ENCODE measurements at places on chromosomes 13 and 19. TPM values are rescaled to one million over a fixed set of nuclear protein-coding genes. Genes with fewer than 3 reads are reported as not detected.

- DNase-seq = no peak
These were observed 97.0 kb upstream of the MBNL2 start for GRCh38 chr13:97124915-97125809.

- DNase-seq = no peak
These were observed 96.3 kb downstream of the MYCBP2 start for GRCh38 chr13:77230560-77230959.

DNA sequence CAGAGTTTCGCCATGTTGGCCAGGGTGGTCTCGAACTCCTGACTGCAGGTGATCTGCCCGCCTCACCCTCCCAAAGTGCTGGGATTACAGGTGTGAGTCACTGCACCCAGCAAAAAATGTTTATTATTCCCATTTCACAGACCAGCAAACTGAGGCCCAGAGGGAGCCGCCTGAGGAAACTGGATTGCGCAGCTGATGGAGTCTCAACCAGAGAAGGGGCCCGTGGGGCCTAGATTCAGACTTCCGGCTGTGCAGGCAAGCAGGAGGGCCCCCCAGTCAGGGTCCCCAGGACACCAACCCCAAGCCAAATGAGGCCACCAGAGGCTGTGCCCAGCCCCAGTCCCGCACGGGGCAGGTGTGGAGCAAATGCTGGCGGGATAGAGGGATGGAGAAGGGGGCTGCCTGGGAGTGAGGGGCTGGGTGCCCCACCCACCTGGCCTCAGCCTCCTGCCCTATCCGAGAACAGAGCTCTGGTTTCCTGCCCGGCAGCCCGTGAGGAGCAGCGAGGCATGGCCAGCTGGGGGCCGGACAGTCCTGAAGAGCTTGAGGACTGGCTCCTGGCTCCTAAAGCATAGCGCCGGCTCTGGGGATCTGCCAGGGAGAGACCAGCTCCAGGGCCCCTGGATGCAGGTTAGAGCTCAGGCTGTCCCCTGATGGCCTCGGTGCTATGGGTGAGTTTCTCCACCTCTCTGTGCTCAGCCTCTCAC is 22.0 kb downstream of the MISP start:
- no peak for DNase-seq

DNA sequence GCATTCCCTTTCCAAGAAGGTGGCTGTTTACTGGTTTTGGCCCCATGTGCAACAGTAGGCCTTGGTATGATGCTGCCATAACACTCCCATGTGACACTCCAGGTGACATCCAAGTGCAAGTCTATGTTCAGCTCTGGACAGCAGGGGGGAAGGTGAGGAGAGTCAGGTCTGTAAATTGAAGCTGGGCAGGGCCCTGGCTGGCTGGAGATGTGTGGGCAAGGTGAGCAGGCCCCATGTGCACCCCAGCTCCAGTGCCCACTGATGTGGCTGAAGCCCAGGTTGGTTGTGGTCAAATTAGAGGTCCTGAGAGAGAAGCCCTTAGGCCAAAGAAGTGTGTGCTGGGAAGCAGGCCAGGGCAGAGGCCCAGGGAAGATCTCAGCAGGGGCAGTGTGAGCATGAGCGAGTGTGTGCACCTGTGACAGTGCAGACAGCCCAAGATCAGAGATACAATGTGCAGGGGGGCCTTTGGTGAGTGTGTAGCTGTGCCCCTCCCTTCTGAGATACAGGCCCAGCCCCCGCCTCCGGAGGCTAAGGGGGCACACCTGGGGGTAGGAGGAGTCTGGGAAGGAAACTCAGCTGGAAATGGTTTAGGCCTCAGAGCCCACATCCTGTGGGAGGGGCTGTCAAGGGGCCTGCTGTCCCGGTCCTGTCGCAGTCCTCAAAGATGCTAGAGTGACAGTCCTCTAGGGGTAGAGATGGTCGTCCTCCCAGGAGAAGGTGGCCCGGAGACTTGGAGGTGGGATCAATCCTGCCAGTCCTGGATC is 18.6 kb downstream of the DEDD2 start:
- peak; percentile 75 for DNase-seq

DNA sequence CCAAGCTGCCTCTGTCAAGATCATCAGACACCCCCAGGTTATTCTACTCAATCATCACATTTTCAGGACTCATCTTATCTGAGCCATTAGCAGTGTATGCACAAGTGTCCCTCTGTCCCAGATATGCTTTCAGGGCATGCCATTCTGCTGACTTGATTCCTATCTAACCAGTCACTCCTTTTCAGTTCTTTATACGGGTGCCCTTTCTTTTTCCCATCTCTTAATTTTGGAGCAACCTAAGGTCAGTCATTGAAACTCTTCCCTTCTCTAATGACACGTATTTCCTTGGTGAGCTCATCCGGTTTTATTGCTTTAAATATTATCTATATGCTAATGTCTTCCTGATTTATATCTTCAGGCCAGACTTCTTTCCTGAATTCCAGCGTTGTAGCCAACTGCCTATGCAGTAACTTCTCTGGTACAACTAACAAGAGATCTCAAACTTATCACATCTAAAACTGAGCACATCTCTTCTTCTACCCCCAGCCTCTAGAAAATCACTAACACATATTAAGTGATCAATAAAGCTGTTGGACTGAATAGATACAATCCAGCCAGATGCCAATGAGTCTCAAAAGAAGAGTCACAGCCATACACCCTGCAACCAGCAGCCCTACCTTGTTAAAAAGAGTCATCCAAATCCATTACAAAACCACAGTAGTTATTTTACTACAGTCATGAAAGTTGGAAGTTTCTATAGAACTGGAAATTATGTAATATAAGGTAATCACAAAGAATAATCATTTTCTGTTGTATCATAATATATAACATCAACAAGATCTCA is 58.8 kb downstream of the DCLK1 start:
- no peak for DNase-seq

DNA sequence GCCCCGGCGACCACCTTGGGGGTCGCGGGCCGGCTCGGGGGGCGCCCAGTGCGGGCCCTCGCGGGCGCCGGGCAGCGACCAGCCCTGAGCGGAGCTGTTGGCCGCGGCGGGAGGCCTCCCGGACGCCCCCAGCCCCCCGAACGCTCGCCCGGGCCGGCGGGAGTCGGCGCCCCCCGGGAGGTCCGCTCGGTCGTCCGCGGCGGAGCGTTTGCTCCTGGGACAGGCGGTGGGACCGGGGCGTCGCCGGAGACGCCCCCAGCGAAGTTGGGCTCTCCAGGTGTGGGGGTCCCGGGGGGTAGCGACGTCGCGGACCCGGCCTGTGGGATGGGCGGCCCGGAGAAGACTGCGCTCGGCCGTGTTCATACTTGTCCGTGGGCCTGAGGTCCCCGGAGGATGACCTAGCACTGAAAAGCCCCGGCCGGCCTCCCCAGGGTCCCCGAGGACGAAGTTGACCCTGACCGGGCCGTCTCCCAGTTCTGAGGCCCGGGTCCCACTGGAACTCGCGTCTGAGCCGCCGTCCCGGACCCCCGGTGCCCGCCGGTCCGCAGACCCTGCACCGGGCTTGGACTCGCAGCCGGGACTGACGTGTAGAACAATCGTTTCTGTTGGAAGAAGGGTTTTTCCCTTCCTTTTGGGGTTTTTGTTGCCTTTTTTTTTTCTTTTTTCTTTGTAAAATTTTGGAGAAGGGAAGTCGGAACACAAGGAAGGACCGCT is 729 bp downstream of the STK11 start:
- DNase-seq = no peak

DNA sequence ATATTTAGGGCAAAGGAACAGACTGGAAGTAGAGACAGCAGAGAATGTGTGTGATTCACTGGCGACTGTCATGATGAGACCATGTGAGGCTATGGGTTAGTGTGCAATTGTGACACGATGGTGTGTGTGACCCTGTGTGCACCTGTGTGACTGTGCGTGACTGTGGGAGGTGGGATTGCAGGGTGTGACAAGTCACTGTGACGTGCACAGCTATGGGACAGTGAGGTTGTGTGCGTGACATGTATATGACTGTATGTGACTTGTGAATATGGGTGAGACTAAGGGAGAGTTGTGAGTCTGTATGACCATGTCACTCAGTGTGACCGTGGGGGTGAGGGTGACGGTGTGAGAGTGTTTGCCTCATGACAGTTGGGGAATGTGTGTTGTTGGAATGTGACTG is 3.4 kb upstream of the GIPR start:
- DNase-seq = no peak

GRCh38 chr13:95150555-95150954 is 150.7 kb downstream of the ABCC4 start:
- no peak for DNase-seq

DNA sequence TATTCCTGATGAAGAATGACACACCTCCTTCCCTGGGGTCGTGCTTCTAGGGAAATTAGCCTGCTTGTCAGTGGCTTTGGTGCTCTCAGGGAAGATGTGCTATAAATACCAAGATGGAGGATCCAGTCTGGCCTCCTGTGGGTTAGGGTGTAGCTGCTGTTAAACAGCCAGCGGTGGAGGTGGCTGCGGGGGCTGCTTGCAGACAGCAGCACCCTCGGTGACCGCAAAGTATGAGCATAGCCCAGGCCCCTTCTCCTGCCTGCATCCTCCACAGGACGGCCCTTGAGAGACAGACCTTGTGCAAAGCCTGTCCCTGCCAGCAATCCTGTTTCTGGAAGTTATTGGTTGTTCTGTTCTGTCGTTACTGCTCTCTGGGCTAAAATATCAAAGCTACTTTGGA is 11.4 kb downstream of the VSTM2B start:
- DNase-seq = no peak

DNA sequence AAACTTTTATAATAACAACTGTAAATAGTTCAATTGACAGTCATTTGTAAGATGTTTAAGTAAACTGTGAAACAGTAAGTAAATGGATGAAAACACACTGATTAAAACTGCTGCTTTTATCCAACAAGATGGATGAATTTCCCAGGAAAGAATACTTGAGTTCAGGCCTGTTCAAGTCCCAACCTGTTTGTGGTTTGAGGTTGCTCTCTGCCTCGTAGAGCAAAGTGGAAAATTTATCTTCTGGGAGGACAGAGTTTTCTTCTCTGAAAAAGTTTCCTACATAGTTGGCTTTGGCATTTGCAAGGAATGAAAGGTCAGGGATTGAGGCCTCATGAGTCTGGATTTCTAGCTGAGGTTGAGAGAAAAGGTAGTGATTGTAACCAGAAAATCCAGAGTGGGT is 15.2 kb upstream of the ZNF543 start:
- no peak for DNase-seq

DNA sequence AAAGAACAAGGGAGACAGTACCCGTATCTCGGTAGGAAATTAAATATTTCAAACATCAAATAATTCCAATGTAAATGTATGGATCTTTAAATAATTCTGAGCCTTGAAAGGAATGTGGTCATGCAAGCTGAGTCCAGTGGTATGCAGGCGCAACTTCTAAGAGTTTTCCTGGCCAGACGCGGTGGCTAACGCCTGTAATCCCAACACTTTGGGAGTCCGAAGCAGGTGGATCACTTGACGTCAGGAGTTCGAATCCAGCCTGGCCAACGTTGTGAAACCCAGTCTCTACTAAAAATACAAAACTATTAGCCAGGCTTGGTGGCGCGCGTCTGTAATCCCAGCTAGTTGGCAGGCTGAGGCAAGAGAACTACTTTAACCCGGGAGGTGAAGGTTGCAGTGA is 1.1 kb upstream of the ZNF845 start:
- no peak for DNase-seq

GRCh38 chr19:726993-727956 is 18.5 kb downstream of the PALM start:
- DNase-seq = no peak

DNA sequence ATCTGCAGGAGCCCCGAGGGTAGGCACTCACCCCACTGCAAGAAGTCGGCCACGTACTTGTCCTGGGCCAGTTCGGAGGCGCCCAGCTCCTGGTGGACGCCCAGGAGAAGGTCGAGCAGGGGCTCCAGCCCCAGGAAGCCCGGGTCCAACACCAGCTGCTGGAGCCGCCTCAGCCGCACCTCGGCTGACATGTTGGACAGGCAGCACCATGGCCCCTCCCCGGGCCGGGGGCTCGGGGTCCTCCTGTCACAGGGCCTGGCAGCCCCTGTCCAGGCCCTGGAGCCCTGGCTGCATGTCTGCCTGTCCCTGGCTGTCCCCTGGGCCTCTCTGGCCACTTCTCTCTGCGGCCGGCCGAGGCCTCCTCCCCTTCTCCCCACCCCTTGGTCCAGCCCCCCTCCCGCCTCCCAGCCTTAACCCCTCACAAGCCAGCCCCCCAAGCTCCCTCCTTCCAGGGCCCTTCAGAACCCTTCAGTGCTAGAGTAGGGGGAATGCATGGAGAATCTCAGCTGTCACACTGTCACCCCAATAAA is at the start of gene DMPK:
DMPK (minus strand) TSS at position 329 of the 530 bp plus-strand sequence; CDS start at position 191, 138 bp downstream.
- DNase-seq = peak; percentile 89

- DNase-seq = no peak
These were observed 240.5 kb downstream of the ENOX1 start for GRCh38 chr13:43546251-43546650.

DNA sequence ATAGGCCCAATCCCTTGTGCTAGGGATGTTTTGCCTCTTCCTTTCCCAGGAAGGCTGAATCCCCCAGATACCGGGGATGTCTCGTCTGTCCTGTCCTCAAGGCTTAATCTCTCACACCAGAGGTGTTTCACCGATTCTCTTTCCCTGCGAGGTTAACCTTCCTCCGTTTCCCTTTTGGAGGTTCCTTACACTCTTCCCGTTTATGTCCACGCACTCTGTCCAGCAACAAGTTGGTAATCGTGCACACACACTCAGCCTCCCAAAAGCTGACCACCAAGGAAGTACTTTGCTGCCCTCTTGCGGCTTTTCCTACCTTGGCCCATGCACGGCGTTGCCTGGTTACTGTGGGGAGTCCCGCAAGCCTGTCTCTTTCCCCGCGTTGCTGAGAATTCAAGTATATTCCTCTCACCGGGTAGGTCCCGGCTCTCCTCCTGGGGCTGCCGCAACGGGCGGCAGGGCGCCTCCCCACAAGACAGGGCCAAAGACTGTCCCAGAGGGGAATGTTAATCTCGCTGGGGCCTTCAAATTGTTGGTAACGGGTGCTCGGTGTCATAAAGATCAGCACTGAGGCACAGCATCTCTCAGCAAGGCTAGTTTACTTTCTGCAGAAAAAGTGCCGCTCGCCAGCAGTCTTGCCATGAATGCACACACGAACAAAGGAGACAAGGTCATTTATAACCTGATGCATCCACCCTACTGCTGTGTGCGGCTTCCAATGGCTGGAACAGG is 36.7 kb upstream of the CD177 start:
- DNase-seq = no peak

DNA sequence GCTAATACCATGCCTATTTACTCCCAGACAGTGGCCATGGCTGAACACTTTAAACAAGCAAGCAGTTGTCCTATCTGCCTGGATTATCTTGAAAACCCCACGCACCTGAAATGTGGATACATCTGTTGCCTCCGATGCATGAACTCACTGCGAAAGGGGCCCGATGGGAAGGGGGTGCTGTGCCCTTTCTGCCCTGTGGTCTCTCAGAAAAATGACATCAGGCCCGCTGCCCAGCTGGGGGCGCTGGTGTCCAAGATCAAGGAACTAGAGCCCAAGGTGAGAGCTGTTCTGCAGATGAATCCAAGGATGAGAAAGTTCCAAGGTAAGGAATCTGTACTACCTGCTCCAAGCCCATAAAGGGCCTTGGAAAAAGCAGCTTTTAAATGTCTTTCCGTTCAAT is 8.6 kb downstream of the RFPL4AL1 start:
- no peak for DNase-seq

The NTN5 gene
- polyA plus RNA-seq = 2.0 TPM

The MBD3L3 gene
- not detected for polyA plus RNA-seq

The WDR62 gene
- polyA plus RNA-seq = 0.26 TPM

The ZNF211 gene
- polyA plus RNA-seq = 1.3 TPM

The KISS1R gene
- not detected for polyA plus RNA-seq

The SIGLEC9 gene
- polyA plus RNA-seq = 1.1 TPM

The C3 gene
- 17.8 TPM for polyA plus RNA-seq

The DNAAF3 gene
- 0.38 TPM for polyA plus RNA-seq
